Stimulated activated CD8-positive, alpha-beta memory T cell treated with anti-CD3 and anti-CD28 coated beads, Interleukin-15, amount 100 ng/mL, for 4 hours (primary cell): ENCODE measurements at places on chromosomes 4 and X.

- DNase-seq: no peak
These were observed 3.9 kb upstream of the CHRNA9 start for GRCh38 chr4:40331101-40331745.

GRCh38 chr4:139522457-139522856 is 33.6 kb downstream of the SETD7 start:
- DNase-seq: no peak

GRCh38 chr4:185580699-185581098 is 45.4 kb upstream of the PDLIM3 start:
- DNase-seq: no peak

- no peak for DNase-seq
These were observed 170.1 kb downstream of the FRMPD4 start for GRCh38 chrX:12308420-12308819.

DNA sequence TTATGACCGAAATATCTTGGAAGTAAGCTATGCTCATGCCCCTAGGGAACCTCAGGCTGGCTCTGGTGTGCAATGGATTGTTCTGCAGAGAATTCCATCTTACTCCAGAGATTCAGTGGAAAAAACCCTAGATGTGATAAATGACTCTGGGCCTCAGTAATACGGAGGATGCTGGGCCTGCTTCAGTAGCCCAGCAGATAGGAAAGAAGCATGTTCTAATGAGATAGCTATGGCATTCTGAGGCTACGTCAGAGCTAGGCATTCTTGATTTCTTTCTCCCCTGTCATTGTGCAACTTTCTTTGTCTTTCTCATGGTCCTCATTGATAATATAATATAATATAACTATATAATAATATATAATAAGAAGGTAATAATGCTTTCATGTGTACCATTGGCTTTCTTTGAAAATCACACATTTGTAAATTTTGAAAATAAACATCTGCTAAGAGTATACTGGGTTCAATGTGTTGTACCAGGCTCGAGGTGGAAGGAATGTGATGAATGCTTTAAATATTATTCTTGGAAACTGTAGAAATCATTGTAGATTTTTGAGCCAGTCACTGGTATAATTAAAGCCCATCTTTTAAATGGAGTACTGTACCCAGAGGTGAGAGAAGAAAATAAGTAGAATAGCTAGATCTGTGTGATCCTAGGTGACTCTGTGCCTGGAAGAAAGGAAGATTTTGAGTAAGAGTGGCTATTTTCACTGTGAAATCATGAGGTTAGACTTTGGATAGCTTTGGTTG is 152.0 kb downstream of the IL15 start:
- DNase-seq: no peak

DNA sequence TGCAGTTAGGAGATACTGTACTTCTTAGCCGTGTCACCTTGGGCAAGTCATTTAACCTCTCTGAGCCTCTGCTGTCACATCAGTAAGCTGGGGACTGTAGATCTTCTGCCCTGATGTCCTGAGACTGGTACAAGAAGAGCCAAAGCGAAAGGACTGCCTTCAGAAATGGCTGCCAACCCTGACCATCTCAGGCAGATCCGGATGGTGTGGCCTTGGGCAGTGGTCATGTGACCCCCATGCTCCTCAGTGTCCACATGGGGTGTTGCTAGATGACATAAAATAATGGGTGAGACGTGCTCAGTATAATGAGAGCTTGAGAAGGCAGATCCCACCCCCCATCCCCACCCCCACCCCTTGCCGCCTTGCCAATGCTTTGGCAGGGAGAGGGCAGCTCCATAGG is 60.4 kb upstream of the MTM1 start:
- no peak for DNase-seq

GRCh38 chr4:110165382-110166286 is 32.8 kb downstream of the ELOVL6 start:
- DNase-seq: peak; percentile 27

DNA sequence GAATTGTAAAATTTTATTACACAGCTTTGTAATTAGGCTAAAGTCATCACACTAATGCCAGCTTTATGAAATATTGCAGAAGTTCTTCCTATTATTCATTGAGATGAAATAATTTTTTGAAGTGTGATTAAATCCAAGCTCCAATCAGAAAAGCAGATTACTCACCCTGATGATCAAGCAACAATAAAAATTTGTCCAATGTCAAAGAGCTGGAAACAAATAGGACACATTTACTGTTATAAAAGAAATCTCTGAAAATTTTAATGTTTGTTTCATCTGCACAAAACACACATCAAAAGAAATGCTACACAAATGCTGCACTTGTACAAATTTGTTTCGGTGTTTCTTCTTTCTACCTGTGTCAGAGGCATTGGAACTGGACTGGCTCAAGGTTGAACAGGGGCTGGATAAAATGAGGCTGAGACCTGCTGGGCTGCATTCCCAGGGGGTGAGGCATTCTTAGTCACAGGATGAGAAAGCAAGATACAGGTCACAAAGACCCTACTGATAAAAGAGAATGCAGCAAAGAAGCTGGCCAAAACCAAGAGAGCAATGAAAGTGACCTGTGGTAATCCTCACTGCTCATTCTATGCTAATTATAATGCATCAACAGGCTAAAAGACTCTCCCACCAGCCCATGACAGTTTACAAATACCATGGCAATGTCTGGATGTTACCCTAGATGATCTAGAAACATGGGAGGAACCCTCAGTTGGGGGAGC is 78.3 kb downstream of the GASK1B start:
- DNase-seq: no peak

DNA sequence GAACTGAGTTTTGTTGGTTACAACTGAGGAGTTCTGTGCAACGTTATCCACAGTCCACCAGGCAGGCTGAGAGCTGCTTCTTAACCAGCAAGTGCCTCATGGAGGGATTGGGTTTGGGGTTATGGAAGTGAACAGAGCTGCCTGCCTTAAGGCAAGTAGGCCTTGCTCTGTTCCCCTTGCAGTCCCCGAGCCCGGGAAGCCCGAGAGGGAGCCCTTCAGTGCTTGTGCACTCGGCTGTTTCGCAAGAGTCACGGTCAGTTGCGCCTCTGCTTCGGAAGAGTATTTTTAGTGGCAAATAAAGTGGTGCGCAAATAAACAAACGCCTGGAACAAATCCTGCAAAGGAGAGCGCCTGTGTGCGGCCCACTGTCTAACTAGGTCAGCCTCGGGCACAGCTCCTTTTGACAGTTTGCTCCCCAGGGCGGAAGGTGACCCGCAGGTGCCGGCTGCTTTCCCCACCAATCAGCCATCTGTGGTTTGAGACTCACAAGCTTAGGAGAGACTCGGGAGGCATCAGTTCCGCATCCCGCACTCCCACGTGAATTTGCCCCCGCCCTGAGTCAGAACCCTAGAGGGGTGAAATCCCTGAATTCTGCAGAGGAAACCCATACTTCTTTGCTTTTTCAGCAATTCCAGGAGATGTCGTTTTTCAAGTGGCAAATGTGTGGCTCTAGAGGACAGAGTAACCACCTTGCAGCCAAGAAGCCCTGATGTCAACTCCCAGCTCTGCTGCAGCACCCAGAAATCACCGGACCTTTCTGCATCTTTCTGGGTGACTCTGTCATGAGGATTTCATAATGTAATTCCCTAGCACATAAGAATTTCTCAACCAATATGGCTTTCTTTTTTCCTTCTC is 56.8 kb downstream of the LGI2 start:
- DNase-seq: no peak

DNA sequence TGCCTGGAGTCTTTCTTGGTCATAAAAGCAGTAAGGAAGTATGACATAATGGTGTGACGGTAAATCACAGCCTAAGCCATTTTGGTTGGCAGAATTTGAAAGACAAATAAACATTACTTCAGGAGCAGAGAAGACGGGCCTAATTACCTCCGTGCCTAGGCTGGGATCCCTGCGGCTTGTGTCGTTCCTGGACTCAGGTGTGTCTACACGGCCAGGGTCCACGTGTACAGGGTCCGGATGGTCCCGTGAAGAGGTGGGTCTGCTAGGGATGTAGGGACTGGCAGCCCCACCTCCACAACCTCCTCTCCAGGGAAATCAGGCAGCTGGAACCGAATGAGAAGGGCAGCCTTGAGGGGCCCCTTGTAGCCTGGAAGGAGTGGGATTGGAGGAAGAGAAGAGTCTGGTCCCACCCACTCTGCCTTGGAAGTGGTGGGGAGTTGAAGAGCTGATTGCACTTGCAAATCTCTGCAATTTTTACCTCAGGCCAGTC is 55.4 kb upstream of the PLAC1 start:
- DNase-seq: no peak

DNA sequence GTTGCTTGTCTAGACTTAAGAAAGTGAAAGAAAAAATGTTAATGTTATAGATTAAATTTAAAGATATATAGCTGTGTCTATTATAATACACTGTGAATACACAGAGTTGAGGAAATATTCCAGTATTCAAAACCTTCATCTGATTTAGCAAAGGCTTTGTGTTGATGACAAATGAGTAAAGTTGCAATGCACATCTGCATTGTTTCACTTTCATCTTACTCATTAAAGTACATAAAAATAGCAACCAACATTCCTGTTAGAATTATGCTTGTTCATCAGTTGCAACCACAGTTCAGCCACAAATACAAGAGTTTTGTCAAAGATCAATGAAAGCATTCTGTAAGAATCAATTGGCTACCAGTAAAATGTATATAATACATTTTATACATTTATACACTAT is 346.4 kb upstream of the SLC7A11 start:
- DNase-seq: no peak

- no peak for DNase-seq
These were observed 58.0 kb upstream of the CHRDL1 start for GRCh38 chrX:110853610-110854009.

GRCh38 chrX:77422891-77423648 is 24.1 kb upstream of the FGF16 start:
- no peak for DNase-seq

- DNase-seq: no peak
These were observed 3.3 kb downstream of the KLF3 start for GRCh38 chr4:38667085-38667893.

DNA sequence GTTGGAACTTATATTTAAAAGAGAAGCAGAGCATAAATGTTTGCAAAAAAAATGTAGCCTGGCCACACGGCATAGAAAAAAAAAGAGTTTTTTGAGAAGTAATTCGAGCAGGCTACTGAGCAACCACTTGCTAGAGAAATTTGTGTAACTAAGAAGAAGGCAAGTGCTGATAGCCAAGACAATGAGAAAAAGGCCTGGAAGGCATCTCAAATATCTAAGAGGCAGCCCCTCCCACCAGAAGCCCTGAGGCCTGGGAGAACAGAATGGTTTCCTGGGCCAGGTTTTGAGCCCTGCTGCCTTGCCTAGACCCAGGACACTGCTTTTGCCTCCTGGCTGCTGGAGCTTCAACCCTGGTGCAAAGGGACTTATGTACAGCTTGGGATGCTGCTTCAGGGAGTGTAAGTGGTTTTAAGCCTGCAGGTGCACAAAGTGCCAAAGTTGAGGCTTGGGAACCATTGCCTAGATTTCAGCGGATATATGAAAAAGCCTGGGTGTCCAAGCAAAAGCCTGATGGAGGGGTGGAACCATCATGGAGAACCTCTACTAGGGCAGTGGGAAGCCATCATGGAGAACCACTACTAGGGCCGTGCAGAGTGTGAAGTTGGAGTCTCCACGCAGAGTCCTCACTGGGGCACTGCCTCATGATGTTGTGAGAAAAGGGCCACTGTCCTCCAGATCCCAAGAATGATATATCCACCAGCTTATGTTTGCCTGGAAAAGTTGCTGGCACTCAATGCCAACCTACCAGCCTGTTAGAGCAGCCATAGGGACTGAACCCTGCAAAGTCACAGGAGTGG is 9.7 kb downstream of the TECRL start:
- DNase-seq: no peak
